ENCODE measurements at places on chromosomes 2 and 18.

DNA sequence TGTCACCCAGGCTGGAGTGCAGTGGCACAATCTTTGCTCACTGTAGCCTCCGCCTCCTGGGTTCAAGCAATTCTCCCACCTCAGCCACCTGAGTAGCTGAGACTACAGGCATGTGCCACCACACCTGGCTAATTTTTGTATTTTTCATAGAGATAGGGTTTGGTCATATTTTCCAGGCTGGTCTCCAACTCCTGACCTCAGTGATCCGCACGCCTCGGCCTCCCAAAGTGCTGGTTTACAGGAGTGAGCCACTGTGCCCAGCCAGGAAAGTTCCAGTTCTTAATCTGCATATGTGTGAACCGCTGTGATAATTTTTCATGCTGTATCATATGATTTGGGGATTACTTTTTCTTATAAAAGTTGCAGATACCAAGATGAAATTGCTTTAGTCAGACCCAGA, 14.6 kb upstream of the PPP4R1 start:
- DNase-seq: no peak

DNA sequence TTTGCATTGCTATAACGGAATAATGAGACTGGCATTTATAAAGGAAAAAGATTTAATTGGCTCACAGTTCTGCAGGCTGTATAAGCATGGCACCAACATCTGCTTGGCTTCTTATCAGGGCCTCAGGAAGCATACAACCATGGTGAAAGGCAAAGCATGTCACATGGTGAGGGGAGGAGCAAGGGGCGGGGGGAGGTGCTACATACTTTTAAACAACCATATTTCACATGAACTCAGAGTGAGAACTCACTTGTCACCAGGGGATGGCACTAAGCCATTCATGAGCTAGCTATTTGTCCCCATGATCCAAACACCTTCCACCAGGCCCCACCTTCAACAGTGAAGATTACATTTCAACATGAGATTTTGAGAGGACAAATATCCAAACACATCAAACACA, 188.7 kb downstream of the MBD5 start:
- no peak for DNase-seq

- DNase-seq: no peak
Observed at GRCh38 chr18:32899819-32900218, 127.0 kb upstream of the KLHL14 start.

- no peak for DNase-seq
Observed at GRCh38 chr2:161116509-161116908, 43.7 kb upstream of the TANK start.

DNA sequence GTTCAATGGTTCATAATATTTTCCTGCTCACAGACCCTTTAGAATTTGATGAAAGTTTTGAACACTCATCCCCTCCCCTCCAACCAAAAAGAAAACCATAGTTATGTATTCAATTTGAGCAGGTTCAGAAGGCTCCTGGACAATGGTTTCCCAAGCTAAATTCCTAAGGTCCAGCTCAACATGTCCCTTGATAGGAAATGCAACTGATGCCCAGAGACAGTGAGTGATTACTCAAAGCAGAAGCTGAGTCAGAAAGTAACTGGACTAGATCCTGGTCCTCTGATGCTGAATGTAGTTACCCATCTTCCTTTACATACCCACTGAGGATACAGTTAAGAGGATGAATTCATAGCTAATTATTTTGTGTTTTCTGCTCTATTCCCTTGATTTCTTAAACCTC, 218.9 kb upstream of the NCKAP5 start:
- DNase-seq: no peak

DNA sequence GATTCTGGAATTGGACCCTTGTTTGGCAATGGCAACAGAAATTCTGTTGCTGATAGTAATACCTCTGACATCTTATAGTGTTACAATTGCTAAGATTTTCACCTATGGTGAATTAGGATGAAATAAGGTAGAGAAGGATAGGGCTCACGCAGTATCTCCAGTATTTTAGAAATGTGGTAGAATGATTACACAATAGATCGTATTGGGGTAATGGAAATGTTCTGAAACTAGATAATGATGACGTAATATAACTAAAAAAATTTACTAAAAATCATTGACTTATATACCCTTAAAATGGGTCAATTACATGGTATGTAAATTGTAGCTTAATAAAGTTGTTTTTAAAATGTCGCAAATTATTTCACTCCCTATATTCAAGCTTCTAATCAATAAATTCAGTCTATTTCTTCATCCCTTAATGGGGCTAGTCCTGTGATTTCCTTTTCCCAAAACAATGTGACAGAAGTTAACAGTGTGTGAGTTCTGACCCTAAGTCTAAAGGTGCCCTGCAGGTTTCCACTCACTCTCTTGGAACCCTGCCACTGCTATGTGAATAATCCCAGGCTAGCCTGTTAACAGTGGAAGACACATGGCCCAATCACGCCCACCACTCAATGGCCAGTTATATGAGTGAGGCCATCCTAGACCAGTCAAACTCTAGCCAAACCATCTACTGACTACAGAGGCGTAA, 31.2 kb downstream of the USP37 start:
- no peak for DNase-seq

- no peak for DNase-seq
Observed at GRCh38 chr2:239596253-239596652, 195.4 kb upstream of the HDAC4 start.

GRCh38 chr2:240757086-240757614, 62.9 kb downstream of the KIF1A start:
- no peak for DNase-seq

GRCh38 chr2:20382965-20383810, 32.5 kb upstream of the PUM2 start:
- DNase-seq: no peak

GRCh38 chr2:80288576-80288975, 16.0 kb downstream of the LRRTM1 start:
- DNase-seq: no peak

GRCh38 chr2:136143603-136144451, 25.9 kb upstream of the CXCR4 start:
- no peak for DNase-seq

DNA sequence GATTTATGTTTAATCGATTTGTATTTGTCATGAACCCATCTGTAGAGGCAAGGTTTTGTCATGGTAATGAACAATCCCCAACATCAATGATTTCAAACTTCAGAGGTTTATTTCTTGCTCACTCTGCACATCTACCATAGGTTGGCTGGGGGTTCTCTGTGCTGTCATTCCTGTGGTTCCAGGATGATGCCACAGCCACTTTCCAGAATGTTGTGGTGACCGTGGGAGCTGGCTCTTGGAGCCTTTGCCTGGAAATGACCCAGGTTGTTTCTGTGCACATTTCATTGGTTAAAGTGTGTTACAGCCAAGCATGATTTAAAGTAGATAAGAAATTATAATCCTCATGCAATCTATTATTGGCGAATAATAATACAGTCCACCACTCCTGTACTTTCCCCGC, 28.2 kb upstream of the EPAS1 start:
- DNase-seq: no peak

DNA sequence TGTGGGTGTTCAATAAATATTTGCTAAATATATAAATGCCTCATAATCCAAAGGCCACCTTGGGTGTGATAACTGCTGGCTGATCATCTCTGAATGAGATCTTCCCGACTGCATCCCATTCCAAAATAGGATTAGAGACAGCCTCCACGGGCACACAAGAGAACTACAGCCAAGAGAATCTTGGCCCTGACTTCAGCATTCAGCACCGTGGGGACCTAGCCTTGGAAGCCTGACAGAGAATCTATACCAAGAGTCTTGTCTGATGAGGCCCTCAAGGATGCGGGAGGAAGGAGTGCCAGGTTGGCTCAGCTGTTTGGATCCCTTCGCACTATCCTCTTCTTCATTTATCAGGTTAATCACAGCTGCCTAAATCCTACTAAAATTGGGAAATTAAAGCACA, 85.8 kb downstream of the RBM43 start:
- DNase-seq: no peak

GRCh38 chr2:100810603-100811145, 9.3 kb upstream of the NPAS2 start:
- DNase-seq: no peak

GRCh38 chr18:80119111-80119510, 10.0 kb downstream of the ADNP2 start:
- DNase-seq: no peak

DNA sequence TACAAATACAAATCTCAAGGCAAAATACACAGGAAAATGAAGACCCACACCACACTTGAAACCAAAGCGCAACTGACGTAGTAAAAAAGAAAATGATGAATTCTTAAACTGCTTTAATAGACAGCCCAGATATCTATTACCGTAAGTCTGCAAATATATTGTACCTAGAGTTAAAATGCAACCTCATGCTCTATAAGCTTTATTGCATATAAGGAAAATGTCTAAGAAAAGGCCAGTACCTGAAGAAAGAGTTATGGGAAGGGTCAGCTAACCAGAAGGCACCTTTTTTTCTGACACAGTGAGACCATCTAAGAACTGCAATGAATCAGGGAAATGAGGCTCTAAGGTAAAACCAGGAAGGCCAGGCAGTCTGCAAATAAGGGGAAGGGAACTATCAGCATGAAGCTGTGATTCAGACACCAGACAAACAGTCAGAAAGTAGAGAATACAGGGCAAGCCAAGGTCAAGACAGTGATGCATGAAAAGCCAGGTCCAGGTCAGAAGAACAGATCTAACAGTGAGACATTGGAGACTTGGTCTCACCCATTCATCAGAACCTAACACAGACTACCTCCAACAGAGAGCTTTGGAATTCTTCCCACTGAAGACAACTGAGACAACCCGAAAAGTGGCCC, 46.9 kb downstream of the PDE11A start:
- DNase-seq: no peak

Measured in naive B cell (primary cell).